ENCODE measurements at places on chromosomes 7 and 10.

GRCh38 chr7:15284396-15284795, 277.4 kb downstream of the AGMO start:
- DNase-seq, result no peak

GRCh38 chr10:126256864-126257263, 131.4 kb downstream of the ADAM12 start:
- DNase-seq, result no peak

DNA sequence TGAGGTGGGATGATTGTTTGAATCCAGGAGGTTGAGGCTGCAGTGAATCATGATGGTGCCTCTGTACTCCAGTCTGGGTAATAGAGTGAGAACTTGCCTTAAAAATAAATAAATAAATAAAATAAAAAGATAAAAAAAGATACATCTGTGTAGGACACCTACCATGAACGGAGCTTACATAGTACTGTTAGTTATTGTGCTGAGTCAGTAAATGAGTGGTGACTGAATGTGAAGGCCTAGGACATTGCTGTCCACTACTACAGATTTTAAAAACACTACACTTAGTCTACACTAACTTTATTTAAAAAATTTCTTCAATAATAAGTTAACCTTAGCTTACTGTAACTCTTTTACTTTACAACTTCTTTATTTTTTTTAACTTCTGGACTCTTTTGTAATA, 106.7 kb upstream of the ETV1 start:
- DNase-seq, result no peak

- DNase-seq, result peak; percentile 100
Measured at GRCh38 chr7:54967377-54967776, 51.4 kb upstream of the EGFR start.

GRCh38 chr10:118635674-118636402, 40.4 kb upstream of the PRLHR start:
- no peak for DNase-seq

DNA sequence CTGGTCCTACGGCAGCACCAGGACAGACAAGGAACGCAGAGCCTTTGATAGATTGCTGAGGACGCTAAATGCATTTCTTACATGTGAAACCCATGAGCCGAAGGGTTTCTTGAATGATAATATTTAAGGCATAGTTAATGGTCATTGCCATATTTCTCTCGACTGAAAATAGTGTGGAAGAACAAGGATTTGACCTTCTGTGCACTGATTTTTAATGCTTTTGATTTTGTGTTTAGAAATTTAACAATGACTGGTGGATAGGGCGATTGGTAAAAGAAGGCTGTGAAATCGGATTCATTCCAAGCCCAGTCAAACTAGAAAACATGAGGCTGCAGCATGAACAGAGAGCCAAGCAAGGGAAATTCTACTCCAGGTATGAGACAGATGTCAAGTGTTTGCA, 150.8 kb downstream of the NSUN6 start:
- no peak for DNase-seq

- DNase-seq, result no peak
Measured at GRCh38 chr7:119046068-119046467, 821.6 kb downstream of the ANKRD7 start.

DNA sequence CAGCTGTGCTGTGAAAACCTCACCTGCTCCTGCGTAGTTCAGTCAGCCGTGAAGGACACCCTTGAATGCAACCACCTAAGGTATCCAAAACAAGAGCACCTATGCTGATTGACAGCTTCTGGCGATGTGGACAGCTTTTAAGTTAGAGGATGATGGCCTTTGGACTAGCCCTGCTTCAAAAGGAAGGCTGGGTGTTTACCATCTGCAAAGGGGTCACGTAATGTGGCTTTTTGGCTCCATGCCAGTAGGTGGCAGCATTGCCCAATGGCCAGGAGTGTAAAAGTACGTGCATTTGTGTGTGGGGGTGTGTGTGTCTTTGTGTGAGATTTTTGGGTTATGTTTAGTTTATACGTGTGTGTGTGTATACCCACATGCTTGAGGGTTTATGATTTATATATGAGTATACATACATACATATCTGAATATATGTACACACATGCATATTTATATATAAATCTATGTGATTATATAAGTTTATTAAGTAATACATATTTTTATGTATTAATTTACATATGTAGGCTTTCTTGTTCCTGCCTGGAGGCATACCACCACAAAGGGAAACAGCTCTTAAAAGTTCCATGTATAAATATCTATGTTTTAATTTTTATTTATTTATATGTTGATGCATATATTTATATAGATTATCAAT, 236.3 kb upstream of the ANKRD30A start:
- peak; percentile 36 for DNase-seq

DNA sequence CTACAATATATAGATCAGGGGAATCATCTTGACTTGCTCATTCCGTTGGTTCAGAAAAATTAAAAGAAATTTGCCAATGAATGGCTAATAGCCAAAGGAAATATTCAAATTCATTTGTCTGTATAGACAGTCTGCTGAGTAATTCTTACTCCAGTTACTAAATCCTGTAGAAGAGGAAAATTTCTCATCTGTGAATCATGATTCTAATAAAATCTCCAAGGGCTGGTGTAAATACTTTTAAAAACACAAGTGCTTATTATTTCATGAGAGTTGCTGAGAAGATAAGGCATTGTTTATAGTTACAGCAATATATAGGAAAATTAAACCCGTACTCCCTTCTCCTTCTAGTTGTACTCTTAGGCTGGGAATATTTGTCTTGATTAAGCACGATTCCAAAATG, 53.0 kb downstream of the WNT2 start:
- peak; percentile 93 for DNase-seq

DNA sequence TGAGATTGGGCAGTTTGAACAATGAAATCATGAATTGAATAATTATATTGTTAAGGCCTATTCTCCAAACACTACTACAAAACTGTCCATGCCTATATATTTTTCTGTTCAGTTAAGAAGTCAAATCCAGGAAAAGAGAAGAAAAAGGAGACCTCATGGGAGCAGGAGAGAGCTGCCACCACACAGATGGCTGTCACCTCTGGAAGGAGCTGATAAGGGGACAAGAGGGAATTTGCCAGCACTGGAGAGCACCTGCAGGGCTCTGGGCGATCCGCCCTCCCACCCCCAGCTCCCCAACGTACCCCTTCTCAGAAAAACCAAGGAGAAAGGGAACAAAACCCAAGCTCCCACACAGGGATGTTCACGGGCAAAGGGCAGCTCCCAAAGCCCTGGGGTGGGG, 227.8 kb downstream of the TNS3 start:
- no peak for DNase-seq

GRCh38 chr7:30119890-30120577, 14.8 kb upstream of the MTURN start:
- no peak for DNase-seq

DNA sequence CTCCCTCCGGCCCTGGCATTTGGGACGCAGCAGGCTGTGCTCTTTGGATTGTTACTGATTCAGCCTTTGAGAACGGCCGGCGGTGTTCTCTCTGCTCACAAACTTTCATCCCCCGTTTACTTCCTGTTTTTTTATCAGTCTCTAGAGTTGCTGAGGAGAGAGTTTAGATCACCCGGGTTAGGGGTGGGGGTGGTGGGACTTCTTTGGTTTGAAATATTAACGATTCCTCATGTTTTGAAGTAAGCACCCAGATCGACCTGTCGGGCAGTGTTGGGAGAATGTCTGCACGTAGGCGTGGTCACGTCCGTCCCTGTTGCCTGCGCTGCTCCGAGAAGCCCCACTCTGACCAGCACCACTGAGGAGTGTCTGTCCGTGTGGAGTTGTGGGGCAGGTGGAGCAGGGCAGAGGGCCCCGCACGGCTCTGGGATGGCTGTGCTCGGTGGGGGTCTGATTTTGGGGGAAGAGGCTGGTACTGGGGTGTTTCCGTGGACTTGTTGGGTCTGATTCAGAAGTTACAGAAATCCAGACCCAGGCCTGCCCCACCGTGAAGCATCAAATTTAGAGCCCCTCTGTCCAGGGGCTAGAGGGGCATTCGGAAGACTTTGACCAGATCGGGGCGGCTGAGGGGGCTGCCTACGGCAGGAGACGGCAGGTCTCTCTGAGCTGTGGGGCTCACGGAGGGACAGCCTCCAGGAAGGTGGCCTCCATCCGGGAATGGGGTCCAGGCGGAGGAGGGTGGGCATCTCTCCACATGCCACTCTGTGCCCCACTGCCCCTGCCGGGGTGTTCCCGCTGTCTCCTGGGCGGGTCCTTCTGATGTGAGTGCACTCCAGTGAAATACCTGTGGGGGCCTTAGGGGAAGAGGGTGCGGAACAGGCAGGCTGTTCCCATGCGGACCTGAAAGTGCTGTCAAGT, 7.4 kb downstream of the INPP5A start:
- no peak for DNase-seq

DNA sequence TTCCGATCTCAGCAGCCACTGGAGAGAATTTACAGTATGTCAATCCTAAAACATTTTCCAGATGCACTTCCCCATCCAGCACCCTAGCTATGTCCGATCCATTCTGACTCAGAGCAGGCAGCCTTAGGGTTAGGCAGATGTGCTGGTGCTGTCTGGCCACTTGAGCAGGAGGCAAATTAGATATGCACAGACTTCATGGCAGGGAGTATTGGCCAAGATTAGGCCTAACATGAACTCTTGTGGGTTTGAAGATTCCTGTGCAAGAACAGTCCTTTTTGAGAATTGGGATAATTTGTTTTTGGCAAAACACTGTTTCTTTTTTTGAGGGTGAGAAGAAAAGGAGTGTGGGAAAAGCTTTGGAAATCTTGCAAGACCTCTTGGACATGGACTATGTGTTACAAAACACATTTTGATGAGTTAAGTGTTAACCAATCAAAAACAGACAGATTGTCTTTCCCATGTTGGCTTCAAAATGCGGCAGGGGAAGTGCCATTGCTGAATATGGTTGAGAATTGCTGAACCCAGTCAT, 218.6 kb upstream of the INHBA start:
- no peak for DNase-seq

DNA sequence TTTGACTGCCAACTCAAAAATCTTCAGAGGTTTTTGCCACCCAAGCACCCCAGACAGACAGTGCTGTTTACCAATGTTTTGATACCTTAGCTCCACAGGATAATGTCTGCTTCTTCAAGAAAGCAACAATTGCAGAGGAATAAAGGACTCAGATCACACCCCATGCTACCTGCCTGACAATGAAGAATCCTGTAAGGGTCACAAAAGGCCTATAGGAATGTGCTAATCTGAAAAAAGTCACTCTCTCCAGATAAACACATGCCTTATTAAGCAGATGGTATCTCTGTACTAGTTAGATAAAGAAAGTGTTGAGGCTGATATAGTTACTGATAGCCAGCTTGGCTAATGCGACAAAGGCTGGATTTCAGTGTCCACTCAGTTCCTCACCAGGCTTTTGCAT, 1076.7 kb upstream of the SORCS1 start:
- no peak for DNase-seq

DNA sequence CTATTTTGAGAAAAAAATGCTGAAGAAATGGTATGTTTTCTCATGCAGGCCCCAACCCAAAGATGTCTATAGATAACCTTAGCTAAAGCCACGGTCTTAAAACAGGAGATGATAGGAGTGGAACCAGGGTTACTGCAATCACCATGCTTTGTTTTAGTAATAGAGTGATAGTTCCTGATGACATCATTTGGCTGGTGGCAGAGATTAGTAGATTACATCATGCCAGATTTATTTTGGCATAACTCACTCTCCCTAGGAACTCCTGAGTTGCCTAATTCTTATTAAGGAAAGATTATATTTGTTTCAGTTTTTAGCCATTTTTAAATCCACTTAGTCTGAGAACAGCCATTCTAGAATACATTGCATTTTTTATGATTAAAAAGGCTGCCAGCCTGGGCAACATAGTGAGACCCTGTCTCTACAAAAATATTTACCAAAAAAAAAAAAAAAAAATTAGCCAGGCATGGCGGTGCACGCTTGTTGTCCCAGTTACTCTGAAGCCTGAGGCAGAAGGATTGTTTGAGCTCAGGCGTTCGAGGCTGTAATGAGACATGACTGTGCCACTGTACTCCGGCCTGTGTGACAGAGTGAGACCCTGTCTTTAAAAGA, 17.8 kb downstream of the ENO4 start:
- DNase-seq, result peak; percentile 79

DNA sequence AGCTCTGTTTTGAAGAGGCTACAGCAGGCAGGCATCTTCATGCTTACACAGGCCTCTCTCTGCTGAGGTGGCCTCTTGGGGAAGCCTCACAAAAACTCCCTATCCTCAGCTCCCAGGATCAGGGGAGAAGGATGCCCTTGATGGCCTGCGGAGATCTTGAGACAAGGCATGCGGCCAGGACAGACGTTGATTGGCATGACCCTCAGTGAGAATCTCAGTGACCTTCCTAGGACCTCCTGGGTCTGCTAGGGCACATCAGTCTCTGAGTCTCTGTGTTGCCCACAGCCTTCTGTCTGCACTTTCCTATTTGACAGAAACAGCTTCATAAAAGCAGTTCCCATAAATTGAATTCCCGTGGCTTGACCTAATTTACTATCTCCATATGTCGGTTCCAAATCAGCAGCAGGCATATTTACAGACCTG, 1005.8 kb upstream of the C7orf33 start:
- no peak for DNase-seq

DNA sequence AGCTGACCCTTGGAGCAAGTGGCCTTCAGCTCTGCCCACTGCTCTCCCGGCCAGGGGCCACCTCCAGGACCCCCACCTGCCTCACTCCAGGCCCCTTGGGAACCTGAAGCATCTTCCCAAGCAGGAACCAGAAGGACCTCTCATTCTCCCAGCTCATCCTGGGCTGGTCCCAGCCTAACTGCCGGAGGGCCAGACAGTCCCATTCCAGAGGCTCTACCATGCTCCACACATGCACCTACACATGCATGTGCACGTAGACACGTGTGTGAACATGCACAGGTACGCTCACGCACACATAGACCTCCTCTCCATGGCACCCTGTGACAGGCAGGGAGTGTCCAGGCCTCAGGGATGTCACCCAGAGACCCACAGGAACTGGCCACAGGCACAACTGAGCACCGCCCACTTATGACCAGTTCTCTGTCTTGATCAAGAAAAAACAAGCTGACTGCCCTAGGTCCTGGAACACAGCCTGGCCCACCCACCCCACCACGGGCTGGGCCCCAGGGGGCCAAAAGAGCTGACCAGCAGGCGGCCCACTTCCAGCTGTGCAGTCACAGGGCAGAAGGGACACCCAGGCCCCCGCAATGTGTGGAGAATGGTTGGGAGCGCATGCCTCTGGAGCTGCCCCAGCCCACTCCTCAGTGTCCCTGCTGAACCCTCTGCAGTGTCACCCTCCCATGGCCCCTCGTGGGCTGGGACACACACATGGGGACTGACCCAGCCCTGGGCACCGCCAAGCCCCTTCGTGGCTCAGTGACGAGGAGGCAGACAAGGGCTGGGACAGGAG, 43.4 kb downstream of the CAMK2B start:
- DNase-seq, result no peak

DNA sequence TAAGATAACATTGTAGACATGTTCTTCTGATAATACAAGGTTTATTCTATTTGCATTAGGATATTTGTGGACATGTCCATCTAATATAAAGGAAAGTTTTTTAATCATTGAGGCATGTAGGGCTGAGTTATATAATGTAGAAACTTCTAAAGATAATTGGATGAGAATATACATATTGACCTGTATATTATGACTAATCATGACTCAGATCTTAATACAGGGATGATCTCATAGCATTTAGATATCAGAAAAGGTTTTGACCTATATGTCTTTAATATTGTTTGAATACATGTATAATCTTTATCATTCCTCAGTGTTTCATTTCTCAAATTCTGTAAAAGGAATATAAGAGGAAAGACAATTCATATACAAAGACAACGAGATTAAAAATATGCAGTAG, 39.2 kb downstream of the CD36 start:
- peak; percentile 76 for DNase-seq

All from bronchial epithelial cell (primary cell).